Activated T-helper 17 cell treated with anti-CD3 and anti-CD28 coated beads, Interleukin-2, amount 50 U/mL, for 72 hours (primary cell): ENCODE measurements at places on chromosomes 7 and 10. TPM values are rescaled to one million over a fixed set of nuclear protein-coding genes. Genes with fewer than 3 reads are reported as not detected.

GRCh38 chr7:82428186-82428961, 15.2 kb downstream of the CACNA2D1 start:
- no peak for ATAC-seq

ELN gene
- not detected for total RNA-seq

DNA sequence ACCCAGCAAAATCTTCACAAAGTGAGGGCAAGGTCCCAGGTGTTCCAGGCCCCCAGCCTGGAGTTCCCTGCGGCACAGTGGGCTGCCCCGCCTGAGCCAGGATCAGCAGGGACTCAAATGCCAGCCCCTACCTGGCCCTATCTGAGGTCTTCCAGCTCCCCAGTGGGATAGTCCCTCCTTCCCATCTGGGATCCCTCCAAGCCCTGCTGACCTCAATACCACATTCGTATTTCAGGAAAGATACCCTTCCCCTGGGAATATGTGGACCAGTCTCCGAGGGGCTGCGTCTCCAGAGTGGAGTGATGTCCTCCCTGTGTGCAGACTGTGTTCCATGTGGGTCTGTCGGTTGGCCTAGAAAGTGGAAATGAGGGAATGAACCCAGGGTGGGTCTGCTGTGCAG, 40.9 kb downstream of the ELFN1 start:
- no peak for ATAC-seq

PFKP gene
- 349 TPM for total RNA-seq

GRCh38 chr10:110547139-110547761, 20.2 kb upstream of the SMC3 start:
- ATAC-seq, result peak; percentile 60

DNA sequence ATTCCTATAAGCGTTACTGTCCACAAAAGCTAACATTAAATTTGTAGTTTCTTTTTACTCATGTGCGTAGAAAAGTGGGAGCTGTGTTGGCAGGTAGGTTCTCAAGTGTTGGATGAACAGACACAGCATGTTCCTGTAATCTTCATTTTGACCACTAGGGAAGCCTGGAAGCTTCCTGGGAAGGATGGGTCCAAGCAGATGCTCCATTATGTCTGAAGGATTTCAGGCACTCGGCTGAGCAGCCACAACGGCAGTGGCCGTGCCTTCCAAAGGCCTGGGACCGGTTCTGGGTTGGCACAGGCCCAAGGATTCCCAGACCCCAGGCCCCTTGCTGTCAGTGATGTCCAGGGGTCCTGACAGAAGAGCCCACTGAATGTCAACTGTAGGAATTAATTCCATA, 386.3 kb downstream of the TNS3 start:
- no peak for ATAC-seq
